Large intestine (tissue), 12 donors: ENCODE measurements at places on chromosomes 11 and 22.
A peak's percentile ranks its signal among the peaks of the same experiment; 100 is the strongest.

GRCh38 chr11:27838674-27839073, 138.4 kb upstream of the BDNF start:
- DNase-seq: no peak
- no peaks in the 10 kb centered on the region for H3K36me3 ChIP-seq
- H3K27me3 ChIP-seq: peaks cover 4% of the 10 kb centered on the region
- H3K27ac ChIP-seq: no peak overlapping the region

GRCh38 chr11:17581732-17582053, 34.6 kb downstream of the OTOG start:
- no peak for DNase-seq
- peaks cover 2% of the 10 kb centered on the region for H3K27me3 ChIP-seq
- H3K4me1 ChIP-seq: no peaks in the 10 kb centered on the region
- H3K4me3 ChIP-seq: no peak overlapping the region
- no peak overlapping the region for H3K27ac ChIP-seq
- H3K36me3 ChIP-seq: no peaks in the 10 kb centered on the region

DNA sequence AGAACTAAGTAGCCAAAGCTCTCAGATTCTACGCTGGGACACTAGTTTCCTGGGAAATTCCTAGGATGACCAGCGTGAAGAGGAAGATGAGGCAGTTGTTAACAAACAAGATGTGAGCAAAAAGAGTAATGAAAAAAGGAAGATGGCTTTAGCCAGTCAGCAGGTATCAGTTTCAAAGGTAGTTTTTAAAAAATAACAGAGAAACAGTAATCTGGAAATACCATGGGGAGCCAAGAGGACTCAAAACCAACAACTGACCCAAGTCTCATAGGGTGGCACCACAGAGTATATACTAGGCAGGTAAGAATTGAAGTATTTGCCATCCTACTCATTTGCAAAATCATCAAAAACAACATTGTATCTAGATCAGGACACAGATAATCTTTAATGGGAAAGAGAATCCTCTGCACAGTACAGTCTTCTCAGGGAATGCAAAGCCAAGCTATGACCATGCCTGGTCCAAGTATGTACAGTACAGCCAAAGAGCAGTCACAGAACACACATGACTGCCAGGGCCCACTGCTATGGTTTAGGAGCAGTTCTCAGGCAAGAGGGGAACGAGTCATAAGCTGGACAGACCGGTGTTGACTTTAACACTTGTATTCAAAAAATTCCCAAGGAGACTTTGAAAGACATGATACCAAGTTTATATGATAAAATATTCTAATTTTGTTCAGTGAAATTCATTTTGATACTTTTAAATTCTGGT, 20.6 kb downstream of the MSANTD4 start:
- no peak overlapping the region for H3K4me3 ChIP-seq
- H3K27me3 ChIP-seq: no peaks in the 10 kb centered on the region
- H3K4me1 ChIP-seq: no peaks in the 10 kb centered on the region
- H3K27ac ChIP-seq: no peak overlapping the region
- peaks cover 11% of the 10 kb centered on the region for H3K36me3 ChIP-seq
- no peak for DNase-seq

DNA sequence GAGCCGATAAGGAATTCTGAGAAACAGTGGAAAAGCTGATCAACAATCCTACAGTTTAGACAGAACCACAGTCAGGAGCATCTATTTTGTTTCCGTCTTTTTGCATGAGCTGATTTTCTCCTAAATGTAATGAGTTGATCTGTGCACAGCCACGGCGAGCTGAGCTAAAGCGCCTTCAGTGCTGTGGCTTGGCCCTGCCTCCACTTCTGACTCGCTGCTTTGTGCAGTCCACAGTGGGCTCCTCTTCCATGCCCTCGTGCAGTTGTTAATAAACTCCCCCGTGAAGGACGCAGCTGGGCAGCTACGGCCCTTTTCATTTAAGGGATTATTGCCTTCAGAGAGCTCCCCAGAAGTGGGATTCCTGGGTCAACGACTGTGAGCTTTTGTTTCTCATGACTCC, 39.4 kb downstream of the SCUBE1 start:
- DNase-seq: no peak
- no peaks in the 10 kb centered on the region for H3K27me3 ChIP-seq
- H3K27ac ChIP-seq: no peak overlapping the region
- no peaks in the 10 kb centered on the region for H3K36me3 ChIP-seq

GRCh38 chr22:32204040-32204855, 625 bp downstream of the RFPL2 start:
- DNase-seq: peak; percentile 16
- peak overlapping the region; percentile 6 for H3K4me3 ChIP-seq
- H3K4me1 ChIP-seq: peaks cover 6% of the 10 kb centered on the region
- peaks cover 16% of the 10 kb centered on the region for H3K27me3 ChIP-seq
- no peak overlapping the region for H3K27ac ChIP-seq

GRCh38 chr11:2576111-2576510, 123.7 kb downstream of the KCNQ1OT1 start:
- no peaks in the 10 kb centered on the region for H3K36me3 ChIP-seq
- H3K27ac ChIP-seq: peak overlapping the region; percentile 76
- no peaks in the 10 kb centered on the region for H3K27me3 ChIP-seq
- DNase-seq: no peak
- H3K4me1 ChIP-seq: peaks cover 44% of the 10 kb centered on the region

DNA sequence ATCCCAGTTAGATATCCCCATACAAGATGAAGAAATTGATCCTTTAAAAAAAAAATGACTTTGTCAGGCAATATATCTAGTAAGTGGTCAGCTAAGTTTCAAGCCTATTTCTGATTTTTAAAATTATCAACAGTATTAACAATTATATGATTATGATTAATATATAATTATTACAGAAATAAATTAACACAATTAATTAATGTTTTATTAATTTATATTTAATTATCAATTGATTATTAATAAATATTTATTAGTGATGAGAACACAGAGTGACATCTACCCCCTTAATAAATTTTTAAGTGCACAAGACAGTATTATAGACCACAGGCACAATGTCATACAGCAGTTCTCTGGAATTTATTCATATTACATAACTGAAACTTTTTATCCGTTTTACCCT, 22.0 kb downstream of the MUC15 start:
- no peaks in the 10 kb centered on the region for H3K27me3 ChIP-seq
- H3K36me3 ChIP-seq: no peaks in the 10 kb centered on the region
- no peaks in the 10 kb centered on the region for H3K4me1 ChIP-seq
- no peak for DNase-seq

DNA sequence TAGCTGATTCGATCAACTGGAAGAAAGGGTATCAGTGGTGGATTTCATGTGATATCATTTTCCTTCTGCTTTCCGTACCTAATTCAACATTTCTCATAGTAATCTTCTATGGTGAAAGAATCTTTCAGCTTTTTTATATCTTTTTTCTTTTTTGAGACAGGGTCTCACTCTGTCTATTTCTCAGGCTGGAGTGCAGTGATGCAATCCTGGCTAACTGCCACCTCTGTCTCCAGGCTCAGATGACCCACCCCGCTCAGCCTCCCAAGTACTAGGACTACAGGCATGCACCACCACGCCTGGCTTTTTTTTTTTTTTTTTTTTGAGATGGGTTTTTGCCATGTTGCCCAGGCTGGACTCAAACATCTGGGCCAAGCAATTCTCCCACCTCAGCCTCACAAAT, 18.6 kb upstream of the CHORDC1 start:
- no peaks in the 10 kb centered on the region for H3K4me1 ChIP-seq
- no peaks in the 10 kb centered on the region for H3K27me3 ChIP-seq
- H3K27ac ChIP-seq: no peak overlapping the region
- DNase-seq: no peak

GRCh38 chr11:22190827-22191463, 1.9 kb upstream of the ANO5 start:
- no peaks in the 10 kb centered on the region for H3K36me3 ChIP-seq
- no peak for DNase-seq
- no peak overlapping the region for H3K27ac ChIP-seq
- H3K27me3 ChIP-seq: peaks cover 3% of the 10 kb centered on the region

GRCh38 chr11:128310676-128311445, 276.5 kb downstream of the ETS1 start:
- no peak for DNase-seq
- no peaks in the 10 kb centered on the region for H3K4me1 ChIP-seq
- H3K27ac ChIP-seq: no peak overlapping the region
- no peaks in the 10 kb centered on the region for H3K27me3 ChIP-seq
- no peak overlapping the region for H3K4me3 ChIP-seq

- peaks cover 4% of the 10 kb centered on the region for H3K36me3 ChIP-seq
- H3K4me3 ChIP-seq: no peak overlapping the region
- H3K4me1 ChIP-seq: peaks cover 17% of the 10 kb centered on the region
Observed at GRCh38 chr22:23177197-23177596, 3.1 kb upstream of the BCR start.

DNA sequence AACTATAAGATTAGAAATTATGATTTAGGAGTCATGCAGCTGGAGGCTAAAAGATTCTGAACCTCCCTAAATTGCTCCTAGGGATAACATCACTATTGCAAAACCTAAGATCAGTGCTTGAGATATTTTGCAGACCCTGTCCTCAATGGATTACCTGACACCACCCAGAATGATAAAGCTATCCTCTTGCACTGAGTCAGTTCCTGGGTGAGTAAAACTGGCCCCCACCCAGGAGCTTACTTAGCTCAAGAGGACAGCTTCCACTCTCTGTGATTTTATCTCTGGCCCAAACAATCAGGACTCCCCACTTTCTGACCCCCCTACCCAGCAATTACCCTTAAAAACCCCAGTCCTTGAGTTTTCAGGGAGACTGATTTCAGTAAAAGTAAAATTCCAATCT, 2074.4 kb upstream of the RAG2 start:
- no peak overlapping the region for H3K27ac ChIP-seq
- no peak overlapping the region for H3K4me3 ChIP-seq
- no peak for DNase-seq
- no peaks in the 10 kb centered on the region for H3K27me3 ChIP-seq

DNA sequence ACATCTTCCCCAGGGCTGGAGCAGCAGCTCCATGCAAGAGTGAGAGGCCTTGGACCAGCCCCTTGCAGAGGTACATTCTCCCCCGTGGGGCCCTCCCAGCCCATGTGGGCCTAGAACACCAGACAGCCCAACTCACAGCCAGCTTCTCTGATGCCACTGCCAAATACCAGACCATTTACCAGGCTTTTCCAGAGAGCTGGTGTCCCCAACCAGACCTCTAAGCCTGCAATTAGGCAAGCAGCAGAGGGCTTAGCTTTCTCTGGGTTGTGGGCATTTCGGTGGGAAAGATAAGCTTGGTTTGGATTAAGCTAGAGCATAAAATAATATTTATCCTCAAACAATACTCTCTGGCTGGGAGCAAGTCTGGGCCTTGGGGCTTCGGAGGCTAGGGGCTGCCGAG, 75.6 kb downstream of the TP53I11 start:
- H3K27me3 ChIP-seq: no peaks in the 10 kb centered on the region
- no peak overlapping the region for H3K27ac ChIP-seq
- no peak overlapping the region for H3K4me3 ChIP-seq
- DNase-seq: no peak
- H3K4me1 ChIP-seq: peaks cover 6% of the 10 kb centered on the region
- H3K36me3 ChIP-seq: no peaks in the 10 kb centered on the region

GRCh38 chr22:25668437-25668836, 73.6 kb upstream of the MYO18B start:
- H3K4me3 ChIP-seq: no peak overlapping the region
- H3K36me3 ChIP-seq: no peaks in the 10 kb centered on the region
- H3K4me1 ChIP-seq: peaks cover 5% of the 10 kb centered on the region
- DNase-seq: peak; percentile 32
- no peaks in the 10 kb centered on the region for H3K27me3 ChIP-seq

GRCh38 chr11:23151819-23152218, 291.5 kb upstream of the CCDC179 start:
- no peaks in the 10 kb centered on the region for H3K27me3 ChIP-seq
- no peak for DNase-seq
- H3K27ac ChIP-seq: no peak overlapping the region
- H3K4me1 ChIP-seq: no peaks in the 10 kb centered on the region

GRCh38 chr11:17403980-17404759, 15.7 kb upstream of the KCNJ11 start:
- no peaks in the 10 kb centered on the region for H3K27me3 ChIP-seq
- no peak overlapping the region for H3K27ac ChIP-seq
- H3K4me3 ChIP-seq: no peak overlapping the region
- peak; percentile 39 for DNase-seq
- H3K36me3 ChIP-seq: no peaks in the 10 kb centered on the region

DNA sequence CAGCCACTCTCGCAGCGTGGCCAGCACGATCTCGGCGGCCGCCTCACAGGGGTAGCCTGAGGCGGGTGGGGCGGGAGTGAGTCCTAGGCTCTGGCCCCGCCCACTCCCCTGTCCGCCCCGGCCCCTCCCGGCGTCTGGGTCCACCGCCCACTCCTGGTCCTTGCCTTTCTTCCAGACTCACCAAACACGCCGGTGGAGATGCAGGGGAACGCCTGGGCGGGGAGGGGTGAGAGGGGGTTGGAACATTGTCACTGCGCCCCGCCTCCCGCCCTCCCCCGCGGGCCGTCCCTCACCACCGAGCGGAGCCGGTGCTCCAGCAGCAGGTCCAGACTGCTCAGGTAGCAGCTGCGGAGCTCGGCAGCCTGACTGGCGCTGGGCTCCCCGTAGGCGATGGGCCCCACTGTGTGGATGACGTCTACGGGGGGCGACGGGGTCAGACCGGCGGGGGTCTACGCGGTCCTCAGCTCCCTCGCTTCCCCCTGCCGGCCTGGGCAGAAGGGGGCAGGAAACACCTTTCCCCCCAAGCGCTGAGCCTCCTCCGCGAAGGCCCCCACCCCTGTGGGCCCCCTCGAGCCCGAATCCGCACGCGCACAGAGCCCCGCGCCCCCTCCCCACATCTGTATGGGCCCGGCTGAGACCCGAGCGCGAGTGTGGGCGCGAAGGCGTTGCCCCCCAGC, 13.2 kb downstream of the OTUB1 start:
- peaks cover 5% of the 10 kb centered on the region for H3K27me3 ChIP-seq
- H3K4me1 ChIP-seq: peaks cover 14% of the 10 kb centered on the region
- H3K4me3 ChIP-seq: no peak overlapping the region
- H3K36me3 ChIP-seq: peaks cover 36% of the 10 kb centered on the region
- no peak for DNase-seq

DNA sequence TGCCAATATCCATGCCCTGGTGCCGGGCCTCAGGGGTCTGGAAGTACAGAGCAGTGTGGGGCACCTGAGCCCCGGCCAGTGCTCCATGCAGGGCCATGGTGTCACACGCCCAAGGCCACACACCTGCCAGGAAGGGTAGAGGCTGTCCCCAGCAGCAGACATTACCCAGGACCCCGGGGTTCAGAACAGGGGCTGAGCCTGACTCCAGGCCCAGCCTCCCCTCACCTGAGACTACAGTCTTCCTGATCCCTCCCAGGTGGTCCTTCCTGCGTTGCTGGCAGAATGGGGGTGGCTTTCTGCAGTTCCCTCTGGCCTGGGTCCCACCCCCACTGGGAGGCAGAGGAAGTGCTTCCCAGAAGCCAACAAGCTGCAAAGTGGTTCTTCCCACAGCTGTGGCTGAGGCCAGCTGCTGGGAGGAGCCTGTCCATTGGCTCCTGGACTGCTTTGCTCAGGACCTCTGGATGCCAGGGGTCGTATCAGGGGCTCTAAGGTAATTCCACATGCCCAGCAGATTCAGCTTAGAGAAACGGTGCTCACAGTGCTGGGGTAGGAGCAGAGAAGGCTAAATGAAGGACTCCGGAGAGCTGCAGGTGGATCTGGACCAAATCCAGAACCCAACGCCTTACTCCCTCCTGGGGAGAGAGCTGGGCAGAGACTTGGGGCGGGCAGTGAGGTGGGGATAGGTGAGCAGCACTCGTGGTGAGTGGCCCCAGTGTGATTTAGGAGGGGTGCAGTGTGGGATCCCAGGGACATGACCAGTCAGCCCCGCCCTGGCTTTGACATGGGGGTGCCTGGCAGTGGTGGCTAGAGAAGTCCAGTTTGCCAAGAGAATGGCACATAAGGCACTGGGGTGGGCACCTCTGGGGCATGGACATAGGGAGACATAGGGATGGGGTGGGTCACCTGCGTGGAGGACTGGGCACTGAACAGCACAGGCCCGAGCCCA, 12.6 kb downstream of the TCIRG1 start:
- H3K27me3 ChIP-seq: no peaks in the 10 kb centered on the region
- no peaks in the 10 kb centered on the region for H3K4me1 ChIP-seq
- DNase-seq: no peak
- no peak overlapping the region for H3K27ac ChIP-seq
- peaks cover 70% of the 10 kb centered on the region for H3K36me3 ChIP-seq
